ENCODE measurements at places on chromosomes 16 and 17.

DNA sequence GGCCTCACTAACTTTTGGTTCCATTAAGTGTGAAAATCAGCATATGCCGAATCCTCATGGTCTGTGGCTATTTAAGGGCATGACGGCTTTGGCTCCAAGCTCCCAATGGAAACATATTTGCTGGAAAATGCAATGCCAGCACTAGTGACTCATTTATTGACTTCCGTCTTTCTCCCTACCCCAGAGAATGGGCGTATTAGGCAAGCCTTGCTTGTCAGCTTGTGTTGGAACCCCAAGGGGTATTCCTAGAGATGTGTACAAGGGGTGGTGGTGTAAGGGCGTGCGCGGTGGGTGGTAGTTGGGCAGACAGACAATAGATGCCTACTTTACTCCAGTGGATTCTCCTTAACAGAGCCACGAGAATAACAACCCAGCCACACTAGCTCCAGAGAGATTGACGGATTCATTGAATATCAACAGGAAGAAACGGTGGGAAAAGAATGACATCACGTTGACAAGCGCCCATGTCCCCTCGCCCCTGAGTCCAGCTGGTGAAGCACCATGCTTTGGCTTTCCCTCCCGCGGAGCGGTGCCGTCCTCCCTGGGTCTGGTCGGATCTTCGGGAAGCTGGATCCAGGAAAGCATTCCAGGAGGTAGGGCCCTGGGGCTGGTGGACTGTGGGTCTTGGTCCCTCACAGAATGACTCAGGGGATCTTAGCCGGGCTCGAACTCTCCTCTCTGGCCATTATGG, 10.3 kb downstream of the CD300LB start:
- DNase-seq, result no peak

DNA sequence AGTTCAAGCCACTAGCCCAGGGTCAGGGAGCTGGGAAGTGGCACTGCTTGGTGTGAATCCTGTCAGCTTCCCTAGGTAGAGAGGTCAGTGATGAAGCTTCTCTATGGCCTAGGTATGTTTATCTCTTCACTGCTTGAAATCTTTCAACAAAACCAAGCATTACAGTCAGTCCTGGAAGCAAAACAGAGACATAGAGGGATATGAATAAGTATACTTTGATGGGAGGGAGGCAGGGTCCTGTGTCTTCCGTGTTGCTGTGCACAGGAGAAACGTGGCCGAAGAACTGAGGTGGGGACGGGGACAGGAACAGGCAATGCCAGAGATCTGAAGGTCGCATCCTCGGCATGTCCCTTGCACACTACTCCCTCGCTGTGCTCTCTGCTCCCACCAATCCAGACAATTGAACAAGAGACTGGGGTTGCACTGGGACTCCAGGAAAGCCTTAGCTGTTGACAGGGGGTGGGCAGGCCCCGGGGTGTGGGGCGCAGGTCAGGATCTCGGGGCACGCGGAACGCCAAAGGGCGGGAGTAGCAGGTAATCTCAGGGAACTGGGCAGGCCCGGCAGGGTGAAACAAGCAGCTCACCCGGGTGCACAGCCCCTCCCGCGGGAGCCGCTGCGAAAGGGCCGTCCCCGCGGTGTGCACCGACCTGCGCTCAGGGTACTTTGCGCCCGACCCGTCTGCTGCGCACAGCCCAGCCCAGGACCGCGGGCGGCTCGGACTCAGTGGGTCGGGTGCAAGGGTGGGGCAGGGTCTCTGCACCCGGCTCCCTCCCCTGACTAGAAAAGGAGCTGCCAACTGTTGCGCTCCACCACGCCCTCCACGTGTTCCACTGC, at the start of gene MT1H:
Gene MT1H (plus strand): TSS at position 810 of the 835 bp plus-strand sequence. CDS start 71 bp downstream, outside the sequence.
- no peak for DNase-seq

- DNase-seq, result no peak
Observed at GRCh38 chr17:3385869-3386816, at the start of gene OR3A2. TSS of gene OR3A2 (minus strand) at chr17:3386308.

DNA sequence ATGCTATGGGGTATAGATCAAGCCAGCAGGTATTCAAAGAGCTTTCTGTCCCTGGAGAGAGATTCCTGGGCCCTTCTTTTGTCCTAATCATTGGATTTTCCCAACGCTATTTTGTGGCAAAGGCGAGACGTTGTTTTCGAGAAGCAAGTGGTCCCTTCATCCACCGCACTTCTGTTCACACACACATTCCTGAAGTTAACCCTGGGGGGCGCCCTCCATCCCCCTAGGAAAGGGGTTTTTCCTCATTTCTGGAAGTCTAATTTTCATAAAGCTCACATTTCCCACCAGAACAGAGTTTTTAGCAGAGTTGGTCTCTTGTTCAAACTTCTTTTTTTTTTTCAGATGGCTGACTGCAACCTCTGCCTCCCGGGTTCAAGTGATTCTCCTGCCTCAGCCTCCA, 11.9 kb downstream of the SCGB1C2 start:
- DNase-seq, result no peak

DNA sequence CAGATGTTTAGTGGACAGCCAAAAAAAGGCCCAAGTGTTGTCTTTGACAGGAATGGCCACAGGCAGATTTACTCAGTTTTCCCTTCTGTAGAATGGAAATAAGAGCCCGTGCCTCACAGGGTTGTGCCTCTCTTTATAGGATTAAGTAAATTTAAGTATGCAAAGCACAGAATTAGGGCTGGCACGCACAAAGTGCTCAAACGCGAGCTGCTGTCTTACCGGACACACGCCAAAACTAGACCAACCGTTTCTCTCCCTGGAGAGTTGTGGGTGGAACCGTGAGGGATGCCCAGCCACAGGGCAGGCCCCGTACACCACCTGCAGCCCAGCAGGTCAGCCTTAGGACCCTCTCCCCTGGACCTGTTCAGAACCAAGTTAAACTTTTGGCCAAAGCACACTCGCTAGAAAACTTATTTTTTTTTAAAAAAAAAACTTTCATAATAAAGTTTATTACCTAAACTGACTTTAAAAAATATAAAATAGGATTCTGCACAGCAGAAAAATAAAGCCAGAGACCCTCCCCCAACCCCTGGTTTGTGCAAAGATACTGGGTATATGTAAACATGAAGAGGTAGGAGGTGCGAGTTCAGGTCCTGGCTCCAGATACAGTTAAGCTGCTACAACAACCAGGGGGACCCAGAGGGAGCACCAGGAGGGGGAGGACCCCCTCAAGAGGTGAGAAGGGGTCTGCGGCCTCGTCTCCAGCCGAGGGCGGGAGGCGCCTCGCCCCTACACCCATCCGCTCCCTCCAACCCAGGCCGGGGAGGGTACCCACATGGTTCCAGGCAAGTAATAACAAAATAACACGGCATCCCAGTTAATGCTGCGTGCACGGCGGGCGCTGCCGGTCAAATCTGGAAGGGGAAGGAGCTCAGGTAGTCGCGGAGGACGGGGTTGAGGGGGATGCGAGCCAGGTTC, 1.8 kb downstream of the SOCS1 start:
- no peak for DNase-seq
